ENCODE measurements at places on chromosomes 3 and 15.
A peak's percentile ranks its signal among the peaks of the same experiment; 100 is the strongest.

- DNase-seq, result peak; percentile 1
Measured at GRCh38 chr3:106829206-106829605, 548.0 kb upstream of the CCDC54 start.

- no peak for DNase-seq
Measured at GRCh38 chr15:47184003-47184907, 533.0 kb upstream of the SEMA6D start.

DNA sequence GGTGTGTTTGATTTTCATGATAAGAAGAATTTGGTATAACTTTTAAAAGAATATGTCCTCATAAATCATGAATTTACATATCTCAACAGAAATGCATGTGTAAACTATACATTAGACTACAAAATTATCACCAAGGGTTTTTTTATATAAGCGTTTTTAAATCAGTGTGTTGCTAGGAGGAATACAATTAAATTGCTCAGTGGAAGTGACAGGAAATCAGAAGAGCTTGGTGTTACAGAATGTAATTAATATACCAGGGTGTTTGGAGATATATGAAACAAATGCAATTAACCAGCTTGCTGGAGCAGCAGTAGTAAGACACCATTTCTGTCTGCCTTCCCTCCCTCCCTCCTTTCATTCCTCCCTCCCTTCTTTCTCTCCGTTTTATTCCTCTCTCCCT is 2.4 kb downstream of the ROBO2 start:
- DNase-seq, result no peak

- DNase-seq, result no peak
Measured at GRCh38 chr3:193145248-193145647, 95.8 kb upstream of the PLAAT1 start.

- DNase-seq, result no peak
Measured at GRCh38 chr15:67340630-67341029, 86.0 kb downstream of the IQCH start.
